ENCODE measurements at places on chromosomes 7 and 10.

DNA sequence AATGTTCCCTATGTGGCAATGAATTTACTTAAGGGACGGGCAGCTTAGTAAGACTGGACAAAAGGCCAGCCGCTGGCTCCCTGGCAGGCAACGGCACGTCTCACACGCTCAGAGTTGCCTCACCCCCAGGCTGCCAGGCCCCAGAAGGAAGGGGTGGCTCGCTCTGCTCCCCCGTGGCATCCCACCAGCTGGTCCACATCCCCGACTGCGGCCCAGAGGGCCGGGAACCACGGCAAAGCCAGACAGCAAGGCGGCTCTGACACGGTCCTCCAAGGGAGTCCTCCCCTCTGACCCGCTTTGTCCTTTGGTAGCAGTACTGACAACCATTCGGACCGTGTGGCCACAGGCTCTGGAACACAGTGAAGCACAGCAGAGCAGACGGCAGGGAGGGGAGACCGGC, 34.1 kb downstream of the NUDT1 start:
- no peak for DNase-seq

- DNase-seq: no peak
Observed at GRCh38 chr7:117395743-117396142, 31.6 kb downstream of the ASZ1 start.

DNA sequence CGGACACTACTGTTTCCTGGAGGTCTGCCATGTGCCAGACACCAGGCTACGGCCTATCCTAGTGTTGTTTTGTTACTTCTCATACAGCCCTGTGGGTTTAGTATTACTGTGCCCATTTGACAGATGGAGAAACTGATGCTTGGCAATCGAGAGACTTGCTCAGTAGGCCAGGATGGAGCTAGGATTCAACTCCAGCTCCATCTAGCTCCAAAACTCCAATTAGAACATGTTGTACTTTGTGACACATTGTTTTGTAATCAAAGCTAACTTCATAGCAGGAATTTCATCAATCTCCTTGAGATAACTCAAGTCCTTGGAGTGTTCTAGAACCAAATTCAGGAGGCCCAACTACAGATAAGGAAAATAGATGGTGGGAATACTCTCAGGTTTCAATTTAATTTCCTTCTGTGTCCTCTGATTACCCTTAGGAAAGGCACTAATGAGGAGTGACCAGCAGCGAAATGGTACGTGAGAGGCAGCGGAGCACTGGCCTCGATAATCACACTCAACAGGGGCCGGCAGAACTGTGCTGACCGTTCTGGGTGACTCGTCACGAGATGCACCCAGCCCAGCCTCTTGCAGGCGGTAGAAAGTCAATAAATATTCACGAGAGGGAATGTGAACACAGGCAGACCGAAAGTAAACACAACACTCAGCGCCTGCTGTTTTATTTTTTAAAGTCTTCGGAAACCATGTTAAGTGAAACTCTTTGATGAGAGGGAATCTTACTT, 269.6 kb upstream of the NEBL start:
- no peak for DNase-seq

GRCh38 chr10:7315906-7316305, 94.9 kb downstream of the SFMBT2 start:
- DNase-seq: no peak

GRCh38 chr10:104080762-104081161, 4.9 kb downstream of the COL17A1 start:
- DNase-seq: no peak

DNA sequence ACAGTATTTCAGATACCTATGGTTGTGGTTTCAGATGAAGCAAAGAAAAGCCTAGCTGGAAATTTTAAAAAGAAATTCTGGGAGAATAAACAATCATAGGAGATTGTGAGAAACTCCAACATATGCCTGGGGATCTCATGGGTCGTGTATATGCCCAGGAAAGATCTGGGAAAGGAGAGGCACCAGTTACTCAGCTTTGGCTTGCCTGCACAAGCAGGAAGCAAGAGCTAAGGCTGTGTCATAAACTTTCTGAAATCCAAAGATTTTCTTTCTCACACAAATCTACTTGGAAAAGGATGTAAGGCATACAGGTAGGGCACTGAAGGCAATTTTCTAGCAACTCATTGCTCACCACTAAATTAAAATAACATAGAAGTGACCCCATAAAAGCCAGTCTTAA, 373.6 kb downstream of the CDC14C start:
- DNase-seq: no peak

DNA sequence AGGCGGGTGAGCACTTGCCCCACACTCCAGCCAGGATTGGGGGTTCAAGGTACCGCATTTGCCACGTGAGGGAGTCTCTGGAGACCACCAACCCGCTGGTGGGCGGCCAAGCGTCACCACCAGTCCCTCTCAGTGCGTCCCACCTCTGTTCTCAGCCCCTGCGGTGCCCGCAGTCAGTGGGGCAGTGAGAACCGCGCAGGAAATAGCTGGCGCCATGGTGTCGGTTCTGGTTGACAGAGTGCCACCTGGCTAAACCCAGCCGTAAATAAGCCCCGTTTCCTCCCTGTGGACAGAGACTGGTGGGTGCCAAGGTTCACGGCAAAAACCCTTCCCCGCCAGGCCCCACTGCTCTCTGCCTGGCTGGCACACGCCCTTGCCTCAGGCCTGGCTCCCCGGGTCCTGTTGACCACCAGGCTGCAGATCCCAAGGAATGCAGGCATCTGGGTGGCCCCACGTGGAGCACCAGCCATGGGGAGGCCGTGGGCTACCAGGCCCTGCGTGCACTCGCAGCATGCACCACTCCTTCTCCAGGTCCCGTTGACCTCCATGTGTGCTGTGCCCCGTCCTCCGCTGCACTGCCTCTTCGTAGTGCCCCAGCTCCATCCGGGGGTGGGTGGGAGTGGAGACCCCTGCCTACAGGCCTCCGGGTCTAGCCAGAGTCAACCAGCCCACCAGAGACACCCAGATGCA, 140.0 kb downstream of the LHPP start:
- no peak for DNase-seq
